Non-pigmented ciliary epithelial cell (primary cell): ENCODE measurements at places on chromosomes 4 and X.
A peak's percentile ranks its signal among the peaks of the same experiment; 100 is the strongest.

DNA sequence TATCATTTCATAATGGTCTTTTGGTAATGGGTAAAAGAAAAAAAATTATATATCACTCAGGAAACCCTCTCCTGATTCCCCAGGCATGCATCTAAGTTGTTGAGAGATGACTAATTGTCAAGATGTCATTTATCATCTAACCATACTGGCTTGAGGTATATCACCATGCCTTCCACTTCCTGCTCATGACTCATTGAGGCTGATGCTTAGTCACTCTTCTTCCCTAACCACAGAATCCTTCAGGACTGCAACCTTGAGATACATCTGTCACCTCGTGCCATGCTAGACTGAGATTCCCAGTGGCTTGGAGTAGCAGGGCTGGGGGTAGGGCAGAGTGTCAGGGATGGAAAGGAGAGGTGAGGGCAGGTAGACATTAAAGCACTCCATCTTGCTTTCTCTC, 782.5 kb upstream of the INTU start:
- DNase-seq = peak; percentile 93

DNA sequence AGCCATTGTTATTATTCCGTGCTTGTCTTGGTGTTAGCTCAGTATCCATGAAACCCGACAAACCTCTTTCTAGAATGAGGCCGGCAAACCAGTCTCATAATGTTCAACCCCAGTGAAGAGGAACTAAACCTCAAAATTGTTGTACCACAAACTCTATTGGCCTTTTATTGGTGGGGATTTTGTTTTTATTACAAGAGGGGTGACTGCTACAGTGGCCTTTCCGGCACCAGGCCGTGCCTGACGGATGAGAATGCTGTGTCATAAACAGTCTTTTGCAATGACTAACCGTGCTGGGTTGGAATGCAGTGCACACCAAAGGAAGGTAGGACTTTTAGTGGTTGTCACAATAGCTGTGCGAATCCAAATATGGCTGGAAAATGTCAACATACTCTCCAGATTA, 60.8 kb downstream of the SHROOM2 start:
- no peak for DNase-seq

GRCh38 chrX:40237731-40238178, 140.0 kb upstream of the BCOR start:
- DNase-seq = no peak

DNA sequence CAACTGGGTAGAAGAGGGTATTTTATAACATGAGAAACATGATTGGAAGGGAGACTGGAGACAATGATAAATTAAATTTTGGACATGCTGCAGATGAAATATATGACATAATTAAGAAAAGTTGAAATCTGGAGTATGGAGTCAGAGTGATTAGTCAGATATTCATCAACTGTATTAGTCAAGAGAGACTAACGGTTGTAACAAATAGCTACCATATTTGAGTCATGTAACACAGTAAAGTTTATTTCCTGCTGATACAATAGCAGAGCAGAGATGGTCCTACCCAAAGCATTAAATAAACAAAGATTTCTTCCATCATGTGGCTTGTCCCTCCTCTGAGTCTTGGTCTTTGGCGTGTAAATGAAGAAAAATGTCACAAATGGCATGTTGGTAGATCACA, 321.3 kb downstream of the GALNTL6 start:
- no peak for DNase-seq

GRCh38 chrX:151974336-151975227, at the start of gene GABRE:
Gene GABRE, minus strand, starts transcription at chrX:151974676. Its CDS starts 51 bp downstream, at chrX:151974625.
- no peak for DNase-seq

DNA sequence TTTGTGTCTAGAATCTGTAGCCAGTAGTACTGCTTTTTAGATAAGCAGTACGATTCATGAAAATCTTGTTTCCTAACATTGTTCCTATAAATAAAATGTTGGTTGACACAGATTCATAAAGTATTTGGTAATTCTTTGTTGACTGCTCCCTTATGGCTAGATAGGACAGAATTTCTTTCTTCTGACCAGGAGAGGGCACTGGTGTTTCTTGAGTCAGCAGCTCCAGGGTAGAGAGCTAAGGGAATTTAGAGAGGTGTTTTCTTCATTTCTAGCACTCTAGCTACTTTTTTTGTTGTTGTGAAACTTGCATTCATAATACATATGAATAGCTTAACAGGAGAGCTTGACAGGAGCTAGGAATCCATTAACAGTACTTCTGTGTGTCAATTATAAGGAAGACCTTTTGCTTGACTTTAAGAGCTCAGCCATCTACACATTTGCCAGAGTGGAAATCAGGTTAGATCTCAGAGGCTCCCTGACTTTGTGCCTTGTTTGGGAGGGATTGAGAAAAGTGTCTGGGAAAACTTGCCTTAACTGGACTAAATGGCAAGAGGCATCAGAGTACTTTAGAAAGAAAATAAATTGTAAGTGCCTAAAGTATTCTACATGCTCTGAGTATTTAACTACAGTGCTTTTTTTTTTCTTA, 756.1 kb downstream of the SH3BGRL start:
- DNase-seq = no peak

GRCh38 chrX:106742805-106743204, 16.3 kb downstream of the RNF128 start:
- DNase-seq = no peak

GRCh38 chr4:189613207-189613606, 327.5 kb upstream of the FRG1 start:
- DNase-seq = no peak

DNA sequence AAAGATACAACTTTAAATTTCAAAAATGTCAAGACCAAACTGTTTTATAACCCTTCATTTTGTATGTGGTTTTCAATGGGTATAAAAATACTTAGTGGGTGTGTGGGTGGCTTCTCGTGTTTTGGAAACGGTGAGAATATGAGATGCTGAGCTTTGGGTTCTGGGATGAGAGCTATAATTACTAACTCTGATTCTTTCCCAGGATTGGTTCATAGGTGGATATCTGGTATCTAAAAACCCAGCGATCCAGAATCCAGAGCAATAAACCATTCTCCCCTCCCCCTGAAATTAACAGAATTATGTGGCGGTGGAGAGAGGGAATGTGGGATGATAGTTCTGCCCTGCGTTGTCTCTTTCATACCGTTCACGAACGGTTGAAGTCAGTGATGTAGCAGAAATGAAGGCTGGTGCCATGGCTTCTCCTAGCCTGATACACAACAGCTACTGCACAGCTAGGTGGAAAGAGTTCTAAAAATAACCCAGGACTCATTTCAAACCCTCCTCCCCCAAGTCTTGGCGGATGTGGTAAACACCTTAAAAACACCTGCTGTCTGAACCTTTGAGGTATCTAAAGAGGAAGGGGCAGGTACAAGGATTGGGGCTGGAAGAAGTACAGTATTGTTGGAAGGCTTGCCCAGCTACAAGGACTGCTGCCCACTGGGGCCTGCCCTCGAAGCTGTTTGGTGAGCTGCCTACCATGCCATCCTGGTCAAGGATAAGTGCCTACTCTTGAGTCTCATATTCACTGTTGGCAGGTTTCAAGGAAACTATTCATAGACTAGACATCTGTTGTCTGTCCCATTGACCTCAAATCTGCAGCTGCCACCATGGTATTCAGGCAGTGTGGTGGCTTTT, 44.5 kb downstream of the SEPTIN11 start:
- no peak for DNase-seq

- DNase-seq = no peak
Measured at GRCh38 chrX:133923548-133923947, 61.8 kb downstream of the GPC3 start.

GRCh38 chr4:6401797-6402196, 70.6 kb downstream of the PPP2R2C start:
- DNase-seq = no peak

GRCh38 chr4:89653012-89653411, 183.9 kb downstream of the SNCA start:
- DNase-seq = no peak

- no peak for DNase-seq
Measured at GRCh38 chr4:184154199-184154598, 63.5 kb downstream of the ENPP6 start.

- DNase-seq = peak; percentile 37
Measured at GRCh38 chr4:30537456-30537855, 182.7 kb upstream of the PCDH7 start.

DNA sequence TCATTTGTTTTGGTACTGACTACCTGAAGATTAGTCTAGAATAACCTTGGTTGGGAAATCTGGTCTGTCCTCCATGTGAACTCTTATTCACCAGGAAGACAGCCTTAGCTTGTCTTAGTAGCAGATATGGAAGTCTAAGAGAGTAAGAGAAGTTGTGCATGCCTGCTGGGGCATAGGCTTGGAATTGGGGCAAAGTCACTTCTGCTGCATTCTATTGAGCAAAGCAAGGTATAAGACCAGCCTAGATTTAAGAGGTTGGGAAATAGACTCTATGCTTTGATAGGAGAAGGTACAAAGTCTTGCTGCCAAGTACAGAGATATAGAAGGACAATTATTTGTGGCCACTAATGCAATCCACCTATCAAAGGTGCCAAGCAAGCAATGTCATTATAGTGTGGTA, 464.0 kb upstream of the BOD1L1 start:
- DNase-seq = no peak

GRCh38 chr4:1293531-1293941, 3.8 kb downstream of the MAEA start:
- DNase-seq = no peak

DNA sequence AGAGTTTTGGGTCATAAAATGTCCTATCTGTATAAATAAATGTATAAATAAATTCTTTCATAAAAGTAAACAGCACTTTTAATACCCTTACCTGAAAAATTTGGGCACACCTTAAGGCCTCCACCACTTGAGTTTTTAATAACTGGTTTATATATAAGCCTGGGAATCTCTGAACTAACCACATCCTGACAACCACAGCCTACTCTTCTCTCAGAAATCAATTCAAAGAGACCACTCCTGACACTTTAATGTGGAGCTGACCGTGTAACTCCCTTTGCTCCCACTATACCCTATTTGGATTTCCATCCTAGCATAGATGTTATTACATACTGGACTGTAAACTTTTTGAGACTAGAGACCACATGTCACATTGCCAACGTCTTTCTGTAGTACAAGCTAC, 3.5 kb downstream of the FBXL5 start:
- no peak for DNase-seq

- no peak for DNase-seq
Measured at GRCh38 chrX:135396109-135396508, 25.6 kb upstream of the SMIM10L2A start.

DNA sequence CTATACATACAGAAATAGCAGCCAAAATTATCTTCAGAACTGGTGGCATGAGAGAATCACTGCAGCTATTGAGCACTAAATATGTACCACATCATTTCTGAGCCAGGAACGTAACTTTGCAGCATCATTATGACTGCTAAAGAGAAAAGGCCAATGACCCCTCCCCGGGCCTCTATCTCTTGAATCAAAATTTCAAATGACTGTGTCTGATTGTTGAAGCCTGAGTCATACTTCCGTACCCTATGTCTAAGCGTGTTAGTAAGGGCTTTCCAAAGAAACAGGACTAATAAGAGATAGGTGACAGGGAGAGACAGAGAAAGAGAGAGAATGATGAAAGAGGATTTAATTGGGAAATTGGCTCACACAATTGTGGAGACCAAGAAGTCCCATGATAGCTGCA, 445.5 kb upstream of the SPANXN1 start:
- no peak for DNase-seq

DNA sequence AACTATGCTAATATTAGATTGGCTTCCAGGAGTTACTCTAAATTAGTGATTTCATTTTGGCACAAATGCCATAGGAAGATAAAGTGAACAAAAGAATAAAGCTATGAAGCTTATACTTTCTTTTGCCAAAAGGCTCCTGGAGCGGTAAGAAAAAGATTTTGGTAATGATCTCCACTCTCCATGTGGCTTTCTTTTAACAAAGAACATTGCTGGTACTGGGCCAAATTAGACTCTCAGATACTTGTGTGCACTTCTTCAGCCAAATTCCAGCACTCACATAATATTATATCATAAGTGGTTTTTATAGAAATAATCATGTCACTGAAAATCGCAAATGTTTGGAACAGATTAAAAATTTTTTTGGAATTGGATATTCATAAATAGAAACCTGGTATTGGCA, 142.4 kb upstream of the FGF13 start:
- DNase-seq = no peak

DNA sequence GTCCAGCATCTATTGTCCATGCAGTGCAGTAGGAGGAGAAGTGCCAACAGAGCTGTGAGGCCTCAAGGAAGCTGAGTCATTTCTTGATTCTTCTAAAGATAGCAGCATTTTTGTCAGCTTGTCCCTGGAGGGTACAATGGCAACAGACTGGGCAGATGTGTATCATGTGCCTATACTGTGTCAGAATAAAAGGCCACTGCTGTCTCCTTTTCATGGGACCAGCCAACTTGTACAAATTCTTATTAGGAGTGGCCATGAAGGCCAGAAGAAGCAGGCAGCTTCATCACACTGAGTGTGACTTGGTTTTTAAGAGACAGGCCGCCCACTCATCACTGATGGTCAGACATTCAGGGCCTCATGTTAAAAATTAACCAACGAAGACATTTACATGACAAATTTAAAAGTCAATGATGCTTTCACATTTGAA, 185.0 kb upstream of the FAM241A start:
- no peak for DNase-seq

- no peak for DNase-seq
Measured at GRCh38 chrX:20352935-20353336, 86.2 kb upstream of the RPS6KA3 start.

DNA sequence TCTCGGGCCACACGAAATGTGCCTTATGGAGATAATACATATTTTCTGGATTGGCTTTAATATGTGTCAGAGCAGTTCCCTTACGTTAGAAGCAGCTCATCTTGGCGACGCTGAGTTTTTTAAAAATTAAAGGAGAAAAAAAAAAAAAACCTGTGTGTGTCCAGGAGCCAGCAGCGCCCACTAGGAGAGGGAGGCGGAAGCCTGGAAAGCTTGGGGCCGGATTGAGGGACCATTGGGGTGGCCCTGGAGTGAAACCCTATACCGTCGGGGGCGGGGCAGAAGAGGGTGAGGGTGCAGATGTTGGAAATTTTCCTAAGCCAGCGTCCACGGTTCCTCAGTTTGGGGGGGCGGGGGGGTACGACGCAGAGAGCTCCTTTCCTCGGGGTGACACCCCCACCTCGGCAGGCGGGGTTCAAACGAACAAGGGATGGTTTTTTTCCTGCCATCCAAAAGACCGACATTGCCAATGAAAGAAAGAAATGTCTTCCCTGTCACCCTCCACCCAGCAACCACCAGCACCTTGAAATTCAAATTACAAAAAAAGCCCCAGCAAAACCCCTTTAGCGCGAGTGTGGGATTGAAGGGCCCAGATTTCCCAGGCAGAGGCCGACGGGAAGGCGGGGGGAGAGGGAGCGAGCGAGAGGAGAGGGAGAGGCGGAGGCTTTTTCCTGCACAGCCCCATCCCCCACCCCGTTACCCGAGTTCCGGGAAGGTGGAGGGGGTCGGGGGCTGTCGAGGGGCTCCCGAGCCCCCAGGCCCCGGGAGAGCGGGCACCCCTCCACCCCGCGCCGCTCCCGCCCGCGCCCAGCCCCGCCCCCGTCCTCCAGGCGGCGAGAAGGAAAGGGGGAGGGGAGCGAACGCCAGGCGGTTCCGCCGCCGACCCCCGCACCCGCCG, 859 bp downstream of the SMARCA1 start:
- DNase-seq = no peak

GRCh38 chr4:105462576-105462975, 11.3 kb downstream of the PPA2 start:
- DNase-seq = no peak

- no peak for DNase-seq
Measured at GRCh38 chr4:127469542-127469941, 163.2 kb upstream of the INTU start.
